ENCODE measurements at places on chromosomes 4 and X.

DNA sequence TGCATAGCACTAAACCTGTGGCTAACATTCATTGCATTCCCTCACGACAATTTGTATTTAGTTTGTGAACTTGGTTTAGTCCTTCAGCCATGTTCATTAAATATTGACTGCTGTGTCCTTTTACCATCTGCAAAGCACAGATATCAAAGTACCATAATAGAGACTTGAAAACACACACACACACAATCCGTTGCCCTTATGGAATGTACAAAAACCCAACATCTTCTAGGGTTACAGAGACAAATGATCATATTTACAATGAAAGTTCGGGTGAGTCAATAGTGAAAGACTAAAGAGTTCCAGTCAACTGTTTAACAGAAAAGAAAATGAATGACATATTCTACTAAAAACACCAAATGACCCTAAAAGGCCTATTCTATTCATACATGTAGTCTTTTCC, 50.8 kb upstream of the TXK start:
- no peak for DNase-seq

DNA sequence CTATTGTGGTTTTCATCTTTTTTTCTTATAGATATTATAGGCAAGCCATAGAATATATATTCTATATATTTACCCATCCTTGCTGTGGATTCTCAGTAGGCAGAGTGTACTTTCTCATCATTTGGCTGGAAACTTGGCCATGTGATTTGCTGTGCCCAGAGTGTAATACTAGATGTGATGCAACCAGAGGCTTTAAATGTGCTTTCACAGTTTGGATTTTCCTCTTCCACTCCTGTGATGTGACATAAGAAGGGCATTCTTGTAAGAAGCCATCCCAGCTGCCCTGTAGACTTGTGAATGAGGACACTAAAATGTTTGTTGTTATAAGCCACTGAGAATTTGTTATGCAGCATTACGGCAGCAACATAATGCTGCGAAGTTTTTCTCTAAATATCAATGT, 10.4 kb upstream of the HPGDS start:
- no peak for DNase-seq

DNA sequence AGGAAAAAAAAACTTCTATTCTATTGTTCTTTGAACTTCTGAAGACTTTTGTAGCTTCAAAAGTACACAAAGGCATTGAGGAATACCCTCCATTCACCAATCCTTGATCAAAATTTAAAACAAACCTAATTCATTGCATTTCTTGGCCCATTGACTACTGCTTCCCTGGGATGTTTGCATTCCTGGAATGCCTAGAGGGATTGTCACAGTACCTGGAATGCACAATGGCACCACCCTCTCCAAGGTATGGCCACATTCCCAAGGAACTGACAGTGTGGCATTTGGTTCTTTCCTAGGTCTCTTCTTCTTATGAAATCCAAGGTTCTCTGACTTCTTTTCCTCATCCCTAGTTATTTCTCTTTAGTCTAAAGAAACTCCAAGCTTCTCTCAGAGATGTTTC, 600.7 kb downstream of the CCSER1 start:
- DNase-seq = no peak

DNA sequence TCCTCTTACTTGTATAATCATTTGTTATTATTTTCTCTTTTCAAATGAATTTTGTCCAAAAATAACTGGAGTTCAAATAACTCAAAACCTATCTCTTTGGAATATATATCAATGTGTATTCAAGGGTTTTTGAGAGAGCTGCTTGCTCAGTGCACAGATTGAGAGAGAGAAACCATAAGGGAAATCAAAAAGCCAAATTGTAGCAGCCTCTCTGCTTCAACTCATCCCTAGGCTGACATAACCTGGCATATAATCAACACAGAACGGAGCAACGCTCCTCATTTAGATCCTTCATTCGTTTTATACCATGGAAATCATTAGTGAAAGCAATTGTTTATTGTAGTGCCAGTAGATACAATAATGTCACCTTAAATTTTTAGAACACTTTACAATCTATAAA, 1.8 kb upstream of the GPM6A start:
- DNase-seq = no peak

DNA sequence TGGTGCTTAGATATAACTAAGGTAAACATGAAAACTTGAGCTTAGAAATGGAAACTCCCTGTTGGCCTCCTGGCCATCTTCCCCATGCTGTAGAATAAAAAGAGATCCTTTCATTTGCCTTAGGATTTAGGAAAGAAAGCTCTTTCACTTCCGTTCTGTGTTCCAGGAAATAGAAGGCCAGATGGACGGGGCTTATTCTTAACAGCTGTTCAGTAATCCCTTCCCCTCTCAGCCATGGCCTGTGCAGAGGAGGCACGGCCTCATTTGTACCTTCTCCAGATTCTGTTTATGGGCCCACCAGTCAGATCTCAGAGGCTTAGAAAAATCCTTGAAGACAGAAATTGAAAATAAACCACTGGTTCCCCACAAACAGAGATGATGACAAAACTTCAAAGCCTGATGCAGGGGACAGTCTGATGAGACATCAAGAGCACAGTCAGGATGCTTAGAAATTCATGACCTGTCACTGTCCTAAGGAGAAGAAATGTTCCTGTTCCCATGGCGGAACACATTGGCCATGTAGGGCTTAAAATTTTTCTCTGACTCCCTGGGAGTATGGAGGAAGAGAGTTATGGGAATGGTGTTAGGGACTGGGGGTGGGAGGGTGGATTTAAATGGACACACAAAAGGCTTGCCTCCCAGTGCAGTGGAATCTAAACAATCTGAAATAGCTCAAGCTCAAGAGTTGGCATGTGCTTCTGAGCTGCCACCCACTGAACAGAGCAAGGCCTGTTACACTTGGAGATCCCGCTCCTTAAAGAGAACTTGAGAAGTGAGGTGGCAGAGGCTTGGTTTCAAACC, 188.8 kb downstream of the SOWAHB start:
- DNase-seq = no peak

- no peak for DNase-seq
These were observed 3.6 kb upstream of the CENPE start for GRCh38 chr4:103201724-103202123.

DNA sequence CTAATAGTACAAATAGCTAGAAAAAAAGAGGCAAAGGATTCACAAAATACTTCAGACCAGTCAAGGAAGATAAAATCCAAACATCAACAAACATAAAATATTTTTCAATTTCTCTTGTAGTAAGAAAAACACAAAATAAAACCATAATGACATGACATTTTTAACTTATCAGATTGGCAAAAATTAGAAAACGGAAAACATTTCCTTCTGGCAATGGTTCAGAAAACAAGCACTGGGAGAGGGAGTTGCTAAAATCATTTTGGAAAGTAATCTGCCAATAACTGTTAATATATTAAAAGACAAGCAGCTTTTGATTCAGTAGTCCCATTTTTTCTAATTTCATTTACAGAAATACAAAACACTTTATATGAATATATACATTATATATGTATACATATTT, 26.1 kb downstream of the TKTL2 start:
- no peak for DNase-seq

DNA sequence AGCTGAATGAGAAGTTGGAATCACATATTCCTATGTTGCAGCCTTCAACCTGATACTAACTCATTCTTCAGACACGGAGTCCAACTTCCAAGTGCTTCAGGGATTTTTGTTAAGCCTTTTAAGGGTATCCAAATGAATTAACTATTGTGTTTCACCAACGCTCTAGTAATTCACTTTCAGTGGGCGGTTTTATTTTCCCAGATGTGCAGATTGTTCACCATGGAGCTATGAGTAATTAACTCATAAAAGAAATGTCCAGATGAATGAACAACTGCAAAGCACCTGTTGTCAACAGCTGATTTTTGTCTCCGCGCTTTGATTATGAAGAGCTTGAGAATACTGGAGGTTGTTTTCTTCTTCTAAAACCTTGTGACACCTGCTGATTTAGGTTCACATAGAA, 187.6 kb downstream of the CBR4 start:
- no peak for DNase-seq

GRCh38 chrX:139724626-139725025, 16.7 kb upstream of the MCF2 start:
- DNase-seq = no peak

GRCh38 chrX:50097071-50097470, 103.7 kb downstream of the AKAP4 start:
- no peak for DNase-seq

- DNase-seq = no peak
These were observed 93.4 kb upstream of the MAMLD1 start for GRCh38 chrX:150269605-150270254.

- DNase-seq = no peak
These were observed 59.2 kb upstream of the TMEM47 start for GRCh38 chrX:34716302-34716701.

- no peak for DNase-seq
These were observed 54.2 kb downstream of the RHOXF2B start for GRCh38 chrX:120023259-120023658.
